ENCODE measurements at places on chromosomes 3 and 15. TPM values are rescaled to one million over a fixed set of nuclear protein-coding genes. Genes with fewer than 3 reads are reported as not detected.

Gene ANKRD34C
- not detected for total RNA-seq

Gene PFN2
- 71.8 TPM for total RNA-seq

Gene RNF111
- 23.1 TPM for total RNA-seq

Gene PLIN1
- 4.7 TPM for total RNA-seq

Gene MAP1A
- 13.0 TPM for total RNA-seq

Gene REC114
- 0.84 TPM for total RNA-seq

Gene EPB42
- total RNA-seq = 0.15 TPM

Gene RIOX2
- 11.1 TPM for total RNA-seq

Gene ERICH6
- not detected for total RNA-seq

GRCh38 chr3:46407970-46408369 is 911 bp downstream of the CCRL2 start:
- no peak for DNase-seq

DNA sequence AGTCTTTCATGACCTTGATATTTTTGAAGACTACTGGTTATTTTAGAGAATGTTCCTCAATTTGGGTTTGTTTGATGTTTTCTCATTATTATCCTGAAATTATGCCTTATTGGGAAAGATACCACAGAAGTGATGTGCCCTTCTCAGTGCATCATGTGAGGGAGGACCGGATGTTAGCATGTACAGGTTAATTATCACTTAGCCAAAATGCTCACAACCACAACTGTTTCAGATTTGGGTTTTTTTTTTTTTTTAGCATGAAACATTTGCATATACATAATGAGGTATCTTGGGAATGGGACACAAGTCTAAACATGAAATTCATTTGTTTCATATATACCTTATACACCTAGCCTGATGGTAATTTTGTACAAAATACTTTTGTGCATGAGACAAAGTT is 59.8 kb downstream of the PIK3R4 start:
- DNase-seq = no peak

DNA sequence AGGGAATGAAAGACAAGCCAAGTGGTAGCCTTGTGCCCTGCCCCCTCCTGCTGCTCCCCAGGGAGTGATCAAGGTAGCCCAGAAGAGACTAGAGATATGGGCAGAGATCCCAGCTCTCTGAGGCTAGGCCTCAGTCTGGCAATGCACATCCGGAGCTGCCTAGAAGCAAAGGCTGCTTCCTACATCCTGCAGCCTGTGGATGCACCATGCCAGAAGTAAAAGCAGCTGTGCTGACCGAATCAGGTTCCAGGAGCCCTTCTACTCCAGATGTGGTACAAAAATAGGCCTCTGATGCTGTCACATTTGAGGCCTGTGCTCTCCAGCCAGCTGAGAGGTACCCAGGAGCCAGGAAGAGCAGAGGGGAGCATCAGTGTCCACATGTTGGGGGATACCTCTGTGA is 16.0 kb downstream of the TRAIP start:
- DNase-seq = no peak

- DNase-seq = no peak
These were observed 82.3 kb downstream of the IQSEC1 start for GRCh38 chr3:12990781-12991480.

GRCh38 chr15:53009093-53009492 is 219.0 kb upstream of the ONECUT1 start:
- no peak for DNase-seq

DNA sequence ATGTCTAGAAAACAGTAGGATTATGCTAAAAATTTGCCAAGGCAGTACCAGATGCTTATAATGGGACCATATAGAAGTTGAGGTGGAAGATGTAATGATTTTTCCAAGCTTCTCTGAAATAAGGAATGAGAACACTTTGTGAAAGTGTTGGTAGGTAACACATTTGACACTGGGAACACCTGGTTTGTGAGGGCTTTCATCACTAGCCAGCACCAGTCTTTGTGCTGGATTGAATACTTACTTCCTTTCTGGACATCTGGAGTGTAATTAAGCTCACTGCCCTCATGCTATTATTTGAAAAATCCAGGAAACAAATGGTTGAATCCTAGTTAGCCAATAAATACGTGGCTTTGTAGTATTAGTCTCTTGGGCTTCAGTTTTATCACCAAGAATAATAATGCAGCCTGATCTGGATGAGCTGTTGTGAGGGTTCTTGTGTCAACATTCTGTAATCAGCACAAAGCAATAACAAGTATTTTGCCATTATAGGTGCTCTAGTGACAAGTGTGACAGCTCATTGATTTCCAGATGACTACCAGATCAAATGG is 12.9 kb downstream of the CCDC80 start:
- DNase-seq = no peak

DNA sequence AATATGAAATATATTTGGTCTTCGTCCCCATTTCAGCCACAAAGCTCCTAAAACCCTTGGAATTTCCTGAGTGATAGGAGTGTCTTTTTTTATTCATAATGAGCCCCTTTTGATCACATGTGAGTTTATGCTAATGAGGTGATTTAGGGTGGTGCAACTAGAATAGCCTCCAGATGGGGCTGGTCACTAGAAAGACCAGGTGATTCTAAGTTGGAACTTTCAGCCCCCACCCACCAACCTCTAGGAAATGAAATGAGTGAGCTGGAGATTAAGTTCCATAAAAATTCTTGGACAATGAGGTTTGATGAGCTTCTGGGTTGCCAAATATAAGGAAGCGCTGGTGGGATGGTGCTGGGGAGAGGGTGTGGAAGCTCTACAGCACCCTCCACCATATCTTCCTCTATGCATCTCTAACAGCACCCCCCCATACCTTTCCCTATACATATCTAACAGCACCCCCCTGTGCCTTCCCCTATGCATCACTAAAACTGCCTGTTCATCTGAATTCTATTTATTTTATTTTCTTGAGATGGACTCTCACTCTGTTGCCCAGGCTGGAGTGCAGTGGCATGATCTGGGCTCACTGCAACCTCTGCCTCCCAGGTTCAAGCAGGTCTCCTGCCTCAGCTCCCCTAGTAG is 2.1 kb upstream of the SMCO1 start:
- no peak for DNase-seq

DNA sequence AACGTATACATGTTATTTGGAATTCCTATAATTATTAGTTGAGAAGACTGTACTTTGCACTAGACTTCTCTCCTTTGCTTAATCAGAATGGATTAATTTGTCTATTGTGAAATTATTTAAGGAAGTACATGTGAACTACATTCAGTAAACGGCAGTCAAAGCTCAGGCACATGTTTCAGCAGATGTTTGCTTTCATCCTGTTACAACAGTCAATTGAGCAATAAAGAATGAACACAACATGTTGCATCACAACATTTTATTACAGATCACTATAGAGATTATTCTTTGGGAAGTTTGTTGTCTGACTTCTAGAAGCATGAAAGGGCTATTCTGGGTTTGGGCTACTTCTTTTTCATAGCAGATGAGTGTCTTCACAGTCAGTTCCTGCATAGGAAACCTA is 39.2 kb downstream of the RAB27A start:
- no peak for DNase-seq

GRCh38 chr15:29312387-29312786 is 42.8 kb upstream of the NSMCE3 start:
- DNase-seq = no peak

GRCh38 chr3:3545360-3545759 is 253.9 kb upstream of the LRRN1 start:
- DNase-seq = no peak

DNA sequence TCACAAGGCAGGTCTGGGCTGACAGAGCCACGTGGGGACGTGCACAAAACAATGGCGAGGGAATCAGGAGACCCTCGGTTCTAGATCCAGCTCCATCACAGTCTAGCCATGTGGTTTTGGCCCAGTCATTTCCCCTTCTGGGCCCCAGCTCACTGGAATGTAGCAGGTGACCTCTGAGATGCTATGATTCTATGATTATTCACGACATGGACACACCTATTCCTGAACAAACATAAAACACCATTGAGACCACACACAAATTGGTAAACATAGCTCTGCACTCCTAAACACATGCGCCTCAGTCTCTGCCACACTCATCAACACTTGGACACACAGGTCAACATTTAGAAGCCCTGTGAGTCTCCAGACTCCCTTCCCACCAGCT is 9.0 kb downstream of the IGDCC4 start:
- DNase-seq = no peak

GRCh38 chr3:179098388-179099077 is 26.9 kb upstream of the ZMAT3 start:
- no peak for DNase-seq

DNA sequence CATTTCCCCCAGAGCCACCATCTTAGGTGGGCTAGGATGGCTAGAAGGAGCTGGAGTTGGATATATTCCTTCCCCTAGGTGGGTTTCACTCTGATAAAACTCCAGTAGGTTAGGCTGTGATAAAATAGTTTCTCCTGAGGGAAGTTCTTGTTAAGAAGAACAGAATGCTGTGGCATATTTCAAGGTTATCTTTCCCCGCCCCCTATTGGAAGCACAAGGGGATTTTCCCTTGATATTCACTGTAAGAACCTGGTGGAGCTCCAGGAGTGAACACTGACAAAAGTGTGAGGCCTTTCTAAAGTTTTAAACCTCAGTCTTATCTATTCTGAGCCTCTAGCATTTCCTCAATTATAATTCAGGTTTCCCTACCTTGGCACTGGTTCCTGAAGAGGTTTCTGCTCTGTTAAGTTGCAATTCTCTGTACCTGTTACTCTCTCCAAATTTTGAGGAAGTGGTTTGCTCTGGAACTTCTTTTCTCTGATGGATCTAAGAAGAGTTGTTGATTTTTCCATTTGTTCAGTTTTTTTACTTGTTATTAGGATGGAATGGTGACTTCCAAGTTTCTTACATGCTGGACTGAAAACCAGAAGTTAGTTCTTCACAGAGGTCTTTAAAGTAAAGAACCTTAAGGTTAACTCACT is 113.5 kb downstream of the GMPS start:
- no peak for DNase-seq

DNA sequence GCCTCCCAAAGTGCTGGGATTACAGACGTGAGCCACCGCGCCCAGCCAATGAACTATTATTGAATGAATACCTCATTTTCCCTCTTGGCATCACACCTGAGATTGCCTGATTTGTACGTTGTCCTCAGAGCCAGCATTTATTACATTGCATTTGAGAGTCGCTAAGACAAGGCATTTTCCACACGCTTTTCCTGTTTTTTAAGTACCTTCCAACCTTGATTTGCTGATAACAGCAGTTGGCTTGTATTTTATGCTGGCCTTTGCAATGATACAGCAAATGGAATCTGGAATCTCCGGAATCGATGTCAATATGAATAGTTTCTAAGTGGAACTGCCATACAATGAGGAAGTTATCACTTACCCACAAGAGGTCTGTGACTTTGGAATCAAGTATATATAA is 15.7 kb upstream of the CNBP start:
- DNase-seq = no peak

DNA sequence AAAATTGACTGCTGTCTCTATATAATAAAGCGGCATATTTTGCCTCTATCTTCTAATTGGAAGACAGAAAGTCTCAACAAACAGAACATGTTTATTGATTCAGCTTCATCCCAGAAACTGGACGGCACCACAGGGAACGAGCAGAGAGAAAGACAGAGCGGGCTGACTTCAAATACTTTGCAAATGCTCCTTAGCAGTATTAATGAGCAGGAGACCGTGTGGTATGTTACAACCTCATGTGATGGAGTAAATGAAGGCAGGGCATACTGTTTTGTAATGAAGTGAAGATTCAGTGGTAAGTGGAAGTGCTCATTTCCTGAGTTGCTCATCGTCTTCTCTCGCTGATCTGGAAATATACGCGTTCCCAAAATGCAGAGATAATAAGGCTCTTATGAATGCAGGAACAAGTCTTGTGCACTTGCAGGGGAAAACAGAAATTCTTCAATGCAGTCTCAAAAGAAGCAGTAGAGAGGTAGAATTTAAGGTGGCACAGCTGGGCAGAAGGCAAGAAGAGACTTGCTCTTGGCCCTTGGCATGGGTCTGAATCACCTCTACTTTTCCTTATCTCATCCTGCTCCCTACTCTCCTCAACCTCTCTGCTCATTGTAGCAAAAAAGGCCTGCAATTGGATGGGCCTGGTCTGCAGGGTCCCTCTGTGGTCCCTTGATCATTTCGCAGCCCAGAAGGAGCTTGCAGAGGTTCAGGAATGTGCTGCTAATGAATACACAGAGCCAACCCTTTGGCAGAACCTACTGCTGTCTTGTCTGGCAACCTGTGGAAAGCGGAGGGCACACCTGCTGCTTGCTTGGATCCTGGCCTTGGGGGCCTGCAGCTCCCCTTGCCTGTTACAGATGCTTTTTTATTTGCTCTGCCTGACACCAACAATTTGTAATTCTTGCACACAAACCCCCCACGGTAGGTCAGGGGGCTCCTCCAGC is 604.9 kb upstream of the CFAP20DC start:
- no peak for DNase-seq

Data from left ventricle myocardium superior (tissue), 1 donor.